ENCODE measurements at places on chromosomes 7 and 10.

- no peak for DNase-seq
These were observed 145.7 kb upstream of the RHEB start for GRCh38 chr7:151665368-151665767.

- DNase-seq: no peak
These were observed 37.1 kb upstream of the AGBL3 start for GRCh38 chr7:134949171-134949570.

- no peak for DNase-seq
These were observed 6.0 kb upstream of the LMBR1 start for GRCh38 chr7:156898938-156899337.

DNA sequence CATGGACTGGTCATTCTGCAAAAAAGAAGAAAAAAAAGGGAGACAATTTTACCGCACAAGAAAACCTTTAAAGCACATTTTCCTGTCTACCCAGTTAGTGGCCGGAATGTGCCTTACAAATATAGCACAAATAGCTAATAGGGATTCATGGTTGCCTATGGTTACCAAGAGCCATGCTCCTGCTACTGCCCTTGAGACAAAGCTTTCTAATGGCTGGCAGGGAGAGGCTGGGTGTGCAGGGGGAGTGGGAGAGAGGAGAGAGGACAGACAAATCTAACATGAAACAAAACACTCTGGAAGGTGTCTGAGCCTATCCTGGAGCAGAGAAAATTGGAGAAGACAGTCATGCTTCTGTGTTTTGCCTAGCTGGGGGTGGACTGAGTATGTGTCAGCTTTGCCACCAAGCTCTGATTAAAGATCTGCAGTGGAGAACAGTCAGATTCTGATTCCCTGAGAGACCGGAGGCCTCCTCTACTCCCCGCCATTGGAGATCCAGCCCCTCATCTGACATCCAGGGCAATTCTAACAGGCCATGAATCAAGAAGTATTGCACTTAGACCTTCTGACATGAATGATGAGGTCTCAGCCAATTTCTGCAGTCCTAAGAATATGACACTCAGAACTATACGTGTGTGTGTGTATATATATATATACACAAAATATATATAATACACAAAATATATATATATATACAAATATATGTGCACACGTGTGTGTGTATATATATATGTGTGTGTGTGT lies 80.2 kb downstream of the PRTFDC1 start:
- DNase-seq: no peak

DNA sequence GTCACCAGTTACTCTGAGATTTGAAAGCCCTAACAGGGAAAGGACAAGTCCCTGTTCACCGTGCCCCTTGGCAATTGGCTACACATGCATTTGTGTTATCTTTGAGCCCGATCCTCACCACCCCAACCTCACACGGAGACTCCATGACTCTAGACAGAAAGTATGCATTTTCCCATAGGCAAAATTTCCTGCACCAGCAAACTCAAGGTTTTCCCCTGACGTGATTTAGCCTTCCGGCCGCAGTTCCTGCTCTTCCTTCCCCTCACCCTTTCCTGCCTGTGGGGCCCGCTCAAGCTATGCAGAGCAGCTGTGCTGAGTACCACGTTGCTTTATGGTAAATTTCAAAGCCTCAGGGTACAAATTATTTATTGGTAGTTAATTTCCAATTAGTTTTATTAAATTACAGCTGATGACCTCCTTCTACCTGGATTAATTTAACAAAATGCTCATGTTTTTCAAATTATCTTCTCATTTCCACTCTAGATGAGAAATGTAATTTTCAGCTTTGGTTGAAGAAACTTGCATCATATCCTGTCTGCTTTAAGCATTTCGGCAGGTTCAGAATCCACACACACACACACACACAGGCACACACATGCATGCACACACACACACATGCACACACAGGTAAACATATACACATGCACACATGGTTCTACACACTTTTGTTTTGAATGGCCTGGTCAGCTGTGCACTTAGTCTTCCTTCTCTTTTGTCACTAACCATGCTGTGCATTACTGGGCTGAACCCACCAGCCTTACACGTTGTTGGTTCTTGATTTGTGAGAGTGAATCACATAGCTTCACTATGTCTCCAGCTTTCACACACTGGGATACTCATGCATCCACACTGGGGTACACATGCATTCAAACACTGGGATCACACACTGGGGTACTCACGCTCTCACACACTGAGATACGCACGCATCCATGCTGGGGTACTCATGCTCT lies 283.1 kb upstream of the PITRM1 start:
- no peak for DNase-seq

- DNase-seq: no peak
These were observed 150.3 kb downstream of the PIP4K2A start for GRCh38 chr10:22564060-22564459.

- no peak for DNase-seq
These were observed 189.5 kb downstream of the ANKRD30A start for GRCh38 chr10:37314862-37315261.

DNA sequence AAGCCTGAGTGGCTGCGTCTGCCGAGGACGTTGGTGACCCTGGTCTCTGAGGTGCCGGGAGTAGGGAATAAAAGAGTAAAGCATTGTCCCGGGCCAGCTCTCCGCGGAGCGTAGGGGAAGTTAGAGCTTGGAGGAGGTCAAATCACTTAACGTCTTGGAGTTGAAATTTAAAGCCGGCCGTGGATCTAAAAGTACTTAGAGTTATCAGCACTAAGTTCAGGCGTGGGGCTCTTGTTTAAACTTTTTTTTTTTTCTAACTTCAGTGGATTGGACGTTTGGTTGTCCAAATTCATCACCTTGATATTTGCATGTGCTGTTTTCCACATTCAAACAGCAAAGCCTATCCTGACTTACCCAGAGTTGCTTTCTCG lies 700 bp downstream of the NIPSNAP2 start:
- no peak for DNase-seq

GRCh38 chr7:71140264-71140663 lies 8.3 kb downstream of the GALNT17 start:
- no peak for DNase-seq

DNA sequence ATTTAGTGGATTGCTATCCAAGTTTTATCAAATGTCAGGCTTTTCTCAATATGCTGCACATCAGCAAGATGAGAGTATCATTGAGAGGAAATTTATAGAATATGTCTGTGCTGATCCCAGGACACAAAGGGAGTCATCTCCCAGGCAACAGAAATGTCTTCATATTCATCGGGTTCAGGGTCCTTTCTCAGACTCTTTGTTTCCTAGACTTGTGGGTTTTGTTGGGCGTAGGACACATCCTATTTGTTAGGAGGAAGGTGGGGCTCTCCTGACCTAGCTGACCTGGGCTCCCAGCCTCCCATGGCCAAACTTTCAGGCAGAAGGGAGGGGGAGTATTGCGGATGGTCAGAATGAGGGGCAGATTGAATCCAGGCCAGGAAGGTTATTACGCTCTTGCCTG lies 22.9 kb upstream of the NPS start:
- DNase-seq: no peak

GRCh38 chr7:73715648-73716317 lies 3.7 kb downstream of the STX1A start:
- peak; percentile 19 for DNase-seq

GRCh38 chr7:17134786-17135185 lies 163.7 kb upstream of the AHR start:
- no peak for DNase-seq

- DNase-seq: no peak
These were observed 594.2 kb downstream of the SORCS1 start for GRCh38 chr10:106570268-106570667.

DNA sequence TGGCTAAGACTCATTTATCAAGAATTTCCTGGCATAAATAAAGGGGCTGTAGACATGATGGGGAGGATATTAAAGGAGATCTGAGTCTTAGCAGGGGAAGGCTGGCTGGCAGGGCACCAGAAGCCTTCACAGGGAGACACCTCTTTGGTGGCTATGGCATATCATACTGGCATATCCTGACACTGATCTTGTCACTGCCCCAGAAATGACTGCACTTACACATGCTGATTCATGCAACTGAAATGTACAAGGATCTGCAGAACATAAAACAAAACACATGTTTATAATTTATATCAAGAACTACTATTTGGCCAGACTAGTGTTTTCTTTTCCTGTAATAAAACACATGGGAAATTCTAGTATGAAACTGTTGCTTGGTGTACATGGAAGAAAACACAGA lies 5.5 kb upstream of the LIPN start:
- DNase-seq: no peak

DNA sequence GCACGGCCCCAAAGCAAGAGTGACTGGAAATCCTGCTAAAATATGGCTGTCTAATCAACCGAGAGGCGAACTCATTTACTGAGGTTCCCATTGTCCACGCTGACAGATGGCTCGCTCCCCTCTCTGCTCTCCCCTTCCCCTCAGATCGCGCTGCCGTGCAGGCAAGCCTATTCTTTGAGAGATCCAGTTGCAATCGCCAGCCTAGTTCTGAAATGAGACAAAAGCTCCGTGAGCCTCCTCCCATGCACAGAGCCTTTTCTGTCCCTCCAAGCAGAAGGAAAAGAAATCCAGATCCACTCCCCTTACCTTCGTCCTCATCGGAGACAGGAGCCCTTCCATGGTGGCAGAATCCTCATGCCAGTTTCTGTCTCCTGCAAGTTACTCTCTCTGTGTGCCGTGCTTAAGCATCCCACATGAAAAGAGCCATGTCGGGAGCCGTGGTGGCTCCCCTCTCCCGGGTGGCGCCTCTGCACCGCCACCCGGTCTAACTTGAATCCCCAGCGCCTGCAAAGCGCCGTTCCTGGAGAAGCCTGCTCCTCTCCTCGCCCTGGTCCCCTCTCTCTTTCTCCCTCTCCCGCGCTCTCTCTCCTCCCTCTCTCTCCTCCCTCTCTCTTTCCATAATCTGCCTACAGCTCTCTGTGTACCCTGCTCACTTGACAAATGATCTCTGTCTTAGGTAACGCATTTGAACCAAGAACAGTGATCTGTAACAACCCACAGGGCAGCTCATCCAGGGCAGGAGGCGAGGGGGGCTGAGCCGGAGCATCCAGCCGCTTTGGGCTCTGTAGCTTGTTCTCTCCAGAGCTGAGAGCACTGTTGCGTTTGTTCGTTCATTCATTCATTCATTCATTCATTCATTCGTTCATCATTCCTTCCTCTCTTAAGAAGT lies 156.8 kb downstream of the FRMD4A start:
- DNase-seq: peak; percentile 16

GRCh38 chr7:55423891-55424290 lies 58.8 kb downstream of the LANCL2 start:
- DNase-seq: no peak

- no peak for DNase-seq
These were observed 53.3 kb upstream of the PPIF start for GRCh38 chr10:79293841-79294581.

DNA sequence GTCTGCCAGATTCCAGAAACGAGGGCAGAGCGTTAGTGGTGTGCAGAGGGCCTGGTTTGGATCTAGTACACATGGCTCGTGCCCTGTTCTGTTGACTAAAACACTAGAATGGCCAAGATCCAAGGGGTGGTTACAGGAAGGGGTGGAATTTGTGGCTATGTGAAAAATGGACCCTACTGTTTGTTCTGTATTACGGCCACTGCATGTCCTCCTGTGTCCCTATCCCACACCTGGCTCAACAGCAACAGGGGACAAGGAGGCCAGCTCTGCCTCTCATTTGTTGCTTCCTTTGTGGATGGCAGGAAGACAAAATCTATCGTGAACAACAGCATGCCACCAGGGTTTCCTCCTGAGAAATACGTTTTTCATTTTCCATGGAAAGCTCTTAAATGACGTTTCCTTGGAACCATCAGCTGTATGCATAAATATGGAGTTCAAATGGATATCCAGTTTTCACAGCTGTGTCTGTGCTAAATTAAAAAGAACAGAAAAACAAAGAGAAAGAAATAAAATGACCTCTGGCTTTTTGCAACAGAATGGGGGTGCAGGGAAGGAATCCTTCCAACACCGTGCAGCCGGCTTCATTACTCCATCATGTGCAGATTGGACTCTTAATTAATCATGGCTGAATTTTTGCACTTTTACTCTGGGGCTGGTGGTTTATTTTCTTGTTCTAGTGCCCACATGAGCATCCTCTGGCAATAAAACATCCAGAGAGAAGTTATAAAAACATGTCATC lies 318.9 kb downstream of the CXCL12 start:
- DNase-seq: no peak

DNA sequence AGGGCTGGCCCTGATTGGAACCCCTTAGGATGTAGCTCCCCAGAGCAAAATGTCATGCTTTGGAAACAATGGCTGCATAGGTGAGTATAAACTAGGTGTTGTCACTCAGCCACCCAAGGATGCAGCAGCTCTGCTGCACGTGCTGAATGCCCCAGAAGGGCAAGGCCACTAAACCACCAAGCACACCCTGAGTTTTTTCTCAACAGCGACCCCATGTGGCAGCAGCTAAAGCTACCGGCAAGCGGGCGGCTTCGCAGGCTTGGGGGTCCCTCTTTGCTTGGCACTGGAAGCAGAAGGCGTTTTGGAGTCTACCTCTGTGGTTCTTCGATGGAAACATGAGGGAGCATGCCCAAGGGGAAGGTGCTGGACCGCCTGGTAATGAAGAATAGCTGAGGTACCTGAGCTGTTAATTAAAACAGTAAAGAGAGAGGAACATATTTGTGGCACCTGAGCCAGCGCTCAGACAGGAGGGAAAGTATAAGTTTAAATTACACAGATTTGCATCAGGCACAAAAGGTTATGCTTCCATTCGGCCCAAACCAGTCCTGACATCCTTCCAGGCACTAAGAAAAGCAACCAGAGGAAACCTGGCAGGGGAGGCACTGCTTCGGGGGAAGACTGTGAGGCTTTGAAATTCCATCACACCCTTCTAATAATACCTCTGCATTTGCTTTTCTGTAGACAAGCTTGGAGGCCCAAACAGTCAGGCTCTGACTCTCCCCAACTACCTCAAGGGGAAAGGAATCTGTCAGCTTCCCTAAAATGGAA lies 152.1 kb downstream of the GFRA1 start:
- no peak for DNase-seq

DNA sequence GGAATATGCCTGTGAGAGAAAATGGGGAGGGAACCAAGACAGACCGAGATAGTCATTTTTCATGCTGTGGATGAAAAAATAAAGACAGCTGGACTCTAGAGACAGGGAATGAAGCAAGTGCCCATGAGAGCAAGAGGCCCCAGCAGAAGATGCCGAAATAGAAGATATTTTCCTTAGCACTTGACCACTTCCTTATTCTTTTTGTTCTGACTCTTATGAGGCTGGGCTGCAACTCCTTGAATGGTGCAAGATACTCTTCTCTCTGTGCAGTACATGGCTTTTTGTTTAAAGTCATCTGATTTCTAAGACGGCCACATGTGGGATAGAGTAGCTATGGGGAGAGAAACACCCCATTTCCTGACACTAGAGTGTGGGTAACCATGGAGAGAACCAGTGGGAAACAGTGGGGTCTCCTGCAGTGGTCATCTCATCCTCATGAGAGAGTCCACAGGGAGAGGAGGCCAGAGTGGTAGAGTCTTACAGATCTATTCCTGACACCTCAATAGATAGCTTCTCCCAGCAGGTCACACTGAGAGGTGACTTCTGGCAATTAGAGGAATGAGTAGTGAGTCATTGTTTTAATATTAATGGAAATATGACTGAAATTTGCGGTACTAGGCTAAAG lies 18.0 kb upstream of the VCL start:
- no peak for DNase-seq

- no peak for DNase-seq
These were observed 120.3 kb downstream of the VIPR2 start for GRCh38 chr7:159024280-159024951.
